ENCODE measurements at places on chromosomes 2 and 18.

- no peak for DNase-seq
Observed at GRCh38 chr2:157413326-157414035, 30.4 kb downstream of the CYTIP start.

- no peak for DNase-seq
Observed at GRCh38 chr18:73975266-73975665, 172.4 kb downstream of the FBXO15 start.

GRCh38 chr2:216008387-216008786 lies 5.0 kb downstream of the MREG start:
- no peak for DNase-seq

DNA sequence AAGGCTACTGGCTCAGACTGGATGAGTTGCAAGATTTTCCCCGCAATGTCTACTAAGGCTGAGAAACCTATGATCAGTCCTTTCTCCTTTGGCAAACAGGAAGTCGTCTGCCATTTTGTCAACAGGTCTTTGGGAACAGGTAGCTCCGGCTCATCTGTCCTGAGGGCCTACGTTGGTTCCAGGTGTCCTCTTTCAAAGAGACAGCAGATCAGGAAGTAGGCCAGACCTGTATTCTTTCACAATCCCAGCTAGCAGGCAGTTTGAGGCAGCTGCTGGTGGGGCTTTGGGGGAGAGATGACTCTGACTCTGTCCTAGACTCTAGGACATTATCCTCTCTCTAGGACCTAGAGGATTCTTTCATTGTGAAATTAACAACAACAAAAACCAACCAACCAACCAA lies 98.6 kb downstream of the ACTR2 start:
- no peak for DNase-seq

DNA sequence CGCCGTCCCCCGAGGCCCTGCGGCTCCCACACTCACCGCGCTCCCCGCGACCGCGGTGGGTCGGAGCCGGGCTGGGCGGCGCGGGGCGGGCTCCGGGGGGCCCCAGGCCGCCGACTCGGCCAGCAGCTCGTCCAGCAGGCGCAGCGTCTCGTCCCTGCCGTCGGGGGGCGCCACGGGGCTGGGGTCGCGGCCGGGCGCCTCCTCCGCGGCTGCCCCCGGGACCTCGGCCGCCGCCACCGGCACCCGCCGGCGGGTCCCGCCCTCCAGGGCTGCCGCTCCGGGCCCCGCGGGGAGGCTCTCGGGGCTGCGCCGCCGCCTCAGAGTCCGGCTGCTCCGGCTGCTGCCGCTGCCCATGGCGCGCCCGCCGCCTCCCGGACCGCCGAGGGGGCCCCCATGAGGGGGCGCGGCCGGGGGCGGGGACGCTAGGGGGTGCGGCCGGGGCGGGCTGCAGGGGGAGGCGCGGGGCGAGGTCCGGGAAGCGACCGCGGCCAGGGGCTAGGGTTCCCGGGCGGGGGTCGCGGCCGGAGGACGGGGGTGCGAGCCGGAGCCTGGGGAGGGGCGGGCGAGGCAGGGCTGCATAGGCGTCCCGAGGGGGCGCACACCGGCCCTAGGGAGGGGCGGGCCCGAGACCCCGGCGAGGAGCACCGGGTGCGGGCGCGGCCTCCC lies at the start of gene CYS1:
Gene CYS1, minus strand, starts transcription at position 542 of the 666 bp plus-strand sequence. Its CDS starts 188 bp downstream, at position 354.
- peak; percentile 91 for DNase-seq

GRCh38 chr2:129300456-129300855 lies 679.0 kb upstream of the RAB6C start:
- no peak for DNase-seq

- DNase-seq, result no peak
Observed at GRCh38 chr18:36387310-36387709, 89.8 kb downstream of the FHOD3 start.

- no peak for DNase-seq
Observed at GRCh38 chr2:106205488-106205887, 11.4 kb upstream of the UXS1 start.

GRCh38 chr2:176683618-176684111 lies 414.4 kb downstream of the MTX2 start:
- DNase-seq, result no peak

DNA sequence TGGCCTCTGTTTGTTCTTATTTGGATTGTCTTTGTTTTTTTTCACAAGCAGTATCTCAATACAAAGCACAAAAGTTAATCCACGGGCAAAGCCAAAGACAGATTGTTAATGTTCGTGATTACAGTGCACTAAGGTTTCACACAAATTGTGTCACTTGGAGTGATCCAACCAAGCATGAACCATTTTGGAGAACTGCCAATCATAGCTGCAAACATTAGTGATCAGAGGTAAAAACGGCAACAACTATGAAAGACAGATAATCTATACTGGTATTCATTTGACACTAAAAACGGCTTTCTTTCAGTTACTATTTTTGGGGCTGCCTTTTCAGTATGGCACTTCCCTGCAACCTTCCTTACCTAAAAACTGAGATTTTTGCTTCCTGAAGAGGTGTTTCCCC lies 213.1 kb upstream of the GULP1 start:
- DNase-seq, result no peak

DNA sequence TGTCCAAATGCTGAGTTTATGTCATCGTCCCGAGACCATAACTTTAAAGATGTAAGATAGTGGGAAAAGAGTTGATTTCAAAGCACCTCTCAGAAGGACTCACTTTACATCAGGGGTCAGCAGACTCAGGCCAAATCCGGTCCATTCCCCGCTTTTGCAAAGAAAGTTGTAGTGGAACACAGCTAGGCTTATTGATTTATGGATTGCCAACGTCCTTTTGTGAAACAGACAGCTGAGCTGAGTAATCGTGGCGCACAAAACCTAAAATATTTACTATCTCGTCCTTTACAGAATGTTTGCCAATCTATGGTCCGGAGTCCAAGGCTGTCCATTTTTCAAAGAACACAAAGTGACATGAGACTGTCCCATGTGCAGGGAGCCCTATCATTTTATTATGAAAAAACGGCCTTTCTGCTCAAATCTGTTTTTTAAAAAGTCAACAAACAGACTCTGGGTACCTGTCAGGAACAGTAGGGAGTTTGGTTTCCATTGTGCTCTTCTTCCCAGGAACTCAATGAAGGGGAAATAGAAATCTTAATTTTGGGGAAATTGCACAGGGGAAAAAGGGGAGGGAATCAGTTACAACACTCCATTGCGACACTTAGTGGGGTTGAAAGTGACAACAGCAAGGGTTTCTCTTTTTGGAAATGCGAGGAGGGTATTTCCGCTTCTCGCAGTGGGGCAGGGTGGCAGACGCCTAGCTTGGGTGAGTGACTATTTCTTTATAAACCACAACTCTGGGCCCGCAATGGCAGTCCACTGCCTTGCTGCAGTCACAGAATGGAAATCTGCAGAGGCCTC lies at the start of gene IL1RN:
Gene IL1RN, plus strand, starts transcription at position 754 of the 801 bp plus-strand sequence. Its CDS starts 27 bp downstream, at position 781.
- DNase-seq, result no peak

DNA sequence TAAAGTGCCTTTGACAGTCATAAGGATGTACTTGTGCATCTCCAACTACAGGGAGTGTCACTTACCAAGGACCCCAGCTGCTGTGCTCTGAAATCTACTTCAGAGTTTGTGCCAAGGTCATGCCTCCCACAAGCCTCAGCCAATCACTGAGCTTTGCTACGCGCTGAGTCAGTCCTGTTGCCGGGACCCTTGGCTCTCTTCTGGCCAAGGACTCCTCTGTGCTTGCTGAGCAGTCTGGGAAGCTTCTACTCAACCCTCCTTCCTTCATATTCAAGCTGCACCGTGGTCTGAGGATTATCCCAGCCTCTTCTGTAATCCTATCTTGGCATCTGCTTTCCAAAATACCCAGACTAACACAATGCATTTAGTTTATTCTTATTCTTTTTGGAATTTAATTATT lies 398.9 kb upstream of the FANCL start:
- DNase-seq, result no peak

- no peak for DNase-seq
Observed at GRCh38 chr2:136167721-136168475, 49.9 kb upstream of the CXCR4 start.

GRCh38 chr2:157443795-157444640 lies at the start of gene CYTIP:
CYTIP (minus strand) TSS chr2:157444089; CDS start chr2:157444020, 69 bp downstream.
- no peak for DNase-seq

Data from iPS-NIHi11 (cell line).